Effector memory CD4-positive, alpha-beta T cell (primary cell): ENCODE measurements at places on chromosomes 1 and 21.

- DNase-seq, result no peak
These were observed 5.9 kb upstream of the KCNE2 start for GRCh38 chr21:34357889-34358288.

DNA sequence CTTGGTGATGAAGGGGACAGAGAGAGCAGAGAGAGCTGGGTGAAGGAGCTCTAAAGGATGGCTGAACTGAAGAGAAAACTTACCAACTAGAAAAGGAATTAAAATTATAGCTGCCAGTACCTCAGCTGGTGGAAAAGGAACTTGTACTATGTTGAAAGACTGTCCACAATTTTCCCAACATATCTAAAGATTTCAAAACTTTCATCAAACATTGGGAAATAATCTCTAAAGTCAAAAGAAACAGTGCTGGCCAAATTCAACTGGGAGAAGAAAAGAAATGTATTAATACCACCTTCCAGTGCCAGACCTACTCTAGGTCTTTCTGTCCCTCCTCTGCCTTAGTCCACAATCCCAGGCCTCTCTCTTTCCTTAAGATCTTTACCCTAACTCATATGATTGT lies 6.1 kb downstream of the SMG5 start:
- no peak for DNase-seq

DNA sequence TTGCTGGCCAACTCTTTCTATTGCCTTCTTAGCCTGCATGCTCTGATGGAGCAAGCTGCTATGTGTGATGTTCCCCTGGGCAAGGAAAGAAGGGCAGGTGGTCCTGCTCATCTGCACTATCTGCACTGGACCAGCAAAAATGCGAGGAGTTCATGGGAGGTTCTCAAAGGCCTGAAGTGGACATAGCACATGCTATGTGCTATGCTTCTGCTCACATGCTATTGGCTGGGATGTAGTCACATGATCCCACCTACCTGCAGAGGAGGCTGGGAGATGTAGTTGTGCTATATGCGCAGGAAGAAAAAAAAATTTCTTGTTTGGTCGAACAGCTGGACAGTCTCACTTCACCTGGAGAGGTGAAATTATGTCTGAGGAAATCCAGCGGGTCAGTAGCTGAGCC lies 587.7 kb downstream of the MATN1 start:
- no peak for DNase-seq

DNA sequence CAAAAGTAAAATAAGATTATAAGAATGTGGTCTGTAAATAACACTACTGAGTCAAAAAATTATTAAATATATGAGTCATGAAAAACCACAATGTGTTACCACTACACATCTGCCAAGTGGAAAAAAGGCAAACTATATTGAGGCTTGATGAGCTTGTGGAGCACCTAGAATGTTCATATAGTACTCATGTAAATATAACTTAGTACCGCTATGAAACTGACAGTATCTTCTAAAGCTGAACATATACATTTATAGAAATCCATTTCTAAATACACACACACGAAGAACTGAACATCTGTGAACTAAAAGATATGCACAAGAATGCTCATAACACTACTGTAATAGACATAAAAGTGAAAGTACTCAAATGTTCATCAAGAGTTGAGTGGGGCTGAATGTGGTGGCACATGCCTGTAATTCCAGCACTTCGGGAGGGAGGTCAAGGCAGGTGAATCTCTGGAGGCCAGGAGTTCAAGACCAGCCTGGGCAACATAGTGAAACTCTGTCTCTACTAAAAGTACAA lies 18.5 kb upstream of the GBP3 start:
- DNase-seq, result no peak

DNA sequence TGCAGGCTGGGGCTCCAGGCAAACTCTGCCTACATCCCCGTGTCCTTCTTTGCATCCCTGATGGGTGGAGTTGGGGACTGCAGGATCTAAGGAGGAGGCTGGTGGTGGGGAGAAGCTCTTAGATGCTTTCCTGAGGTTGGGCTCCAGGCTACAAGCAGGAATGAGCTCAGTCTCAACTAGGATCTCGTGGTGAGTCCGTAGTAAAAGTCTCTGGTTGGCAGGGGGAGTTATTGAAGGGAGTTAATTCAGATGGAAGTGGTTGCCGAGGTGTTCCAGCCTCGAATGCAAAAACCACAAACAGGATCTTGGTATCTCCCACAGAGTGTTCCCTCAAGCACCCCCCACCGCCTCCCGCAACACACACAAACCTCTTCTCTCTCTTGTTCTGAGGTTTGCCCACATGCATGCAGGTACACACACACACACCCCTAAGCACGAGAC lies 35.0 kb downstream of the TMCC2 start:
- no peak for DNase-seq

GRCh38 chr1:95657248-95657647 lies 423.2 kb downstream of the RWDD3 start:
- no peak for DNase-seq

- DNase-seq, result no peak
These were observed 216.1 kb downstream of the NPHP4 start for GRCh38 chr1:5776035-5776550.

GRCh38 chr1:89938171-89939055 lies 56.5 kb upstream of the ZNF326 start:
- no peak for DNase-seq

DNA sequence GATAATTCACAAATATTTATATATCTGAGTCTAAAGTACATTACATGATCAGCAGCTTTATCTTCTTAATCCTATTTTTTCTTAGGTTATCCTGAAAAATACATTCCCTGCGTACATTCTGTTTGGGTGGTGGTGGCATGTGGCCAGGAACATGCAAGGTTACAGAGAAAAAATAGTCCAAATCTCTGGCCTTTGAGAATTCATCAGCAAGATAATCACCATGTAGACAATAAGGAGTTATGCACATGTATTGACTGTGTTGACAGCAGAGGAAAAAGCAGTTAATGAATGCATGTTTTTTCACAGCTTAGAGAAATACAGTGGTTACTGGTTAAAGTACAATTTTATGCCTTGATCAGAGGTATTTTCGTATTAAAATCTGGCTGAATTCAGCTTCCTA lies 49.0 kb downstream of the ABCA4 start:
- DNase-seq, result no peak

DNA sequence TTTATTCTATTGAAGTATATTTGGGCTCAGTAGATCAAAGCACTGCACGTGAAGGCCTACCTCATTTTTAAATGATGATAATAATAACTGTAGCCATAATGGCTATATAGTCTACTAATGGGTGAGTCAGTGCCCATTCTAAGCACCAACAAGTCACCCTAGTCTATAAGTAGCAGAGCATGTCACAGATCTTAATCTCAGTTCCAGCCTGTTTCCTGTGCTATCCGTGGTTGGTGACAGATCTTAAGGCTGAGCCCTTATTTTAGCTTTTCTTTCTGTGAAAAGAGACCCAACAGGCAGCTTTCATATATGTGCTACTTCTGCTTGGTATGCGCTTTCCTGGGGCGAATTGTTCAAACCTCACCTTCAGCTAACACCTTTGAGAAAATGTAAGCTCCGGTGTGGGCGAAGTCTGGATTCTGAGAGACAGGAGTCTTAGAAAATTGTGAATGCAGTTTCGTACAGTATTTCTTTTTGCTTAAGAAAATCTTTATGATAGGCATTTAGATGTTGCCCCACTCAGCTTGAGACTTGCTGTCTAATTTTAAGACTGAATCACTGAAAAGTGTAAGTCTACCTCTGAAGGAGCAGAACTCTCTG lies 59.6 kb downstream of the FMN2 start:
- no peak for DNase-seq

GRCh38 chr1:40014812-40015594 lies 25.5 kb upstream of the CAP1 start:
- DNase-seq, result no peak

DNA sequence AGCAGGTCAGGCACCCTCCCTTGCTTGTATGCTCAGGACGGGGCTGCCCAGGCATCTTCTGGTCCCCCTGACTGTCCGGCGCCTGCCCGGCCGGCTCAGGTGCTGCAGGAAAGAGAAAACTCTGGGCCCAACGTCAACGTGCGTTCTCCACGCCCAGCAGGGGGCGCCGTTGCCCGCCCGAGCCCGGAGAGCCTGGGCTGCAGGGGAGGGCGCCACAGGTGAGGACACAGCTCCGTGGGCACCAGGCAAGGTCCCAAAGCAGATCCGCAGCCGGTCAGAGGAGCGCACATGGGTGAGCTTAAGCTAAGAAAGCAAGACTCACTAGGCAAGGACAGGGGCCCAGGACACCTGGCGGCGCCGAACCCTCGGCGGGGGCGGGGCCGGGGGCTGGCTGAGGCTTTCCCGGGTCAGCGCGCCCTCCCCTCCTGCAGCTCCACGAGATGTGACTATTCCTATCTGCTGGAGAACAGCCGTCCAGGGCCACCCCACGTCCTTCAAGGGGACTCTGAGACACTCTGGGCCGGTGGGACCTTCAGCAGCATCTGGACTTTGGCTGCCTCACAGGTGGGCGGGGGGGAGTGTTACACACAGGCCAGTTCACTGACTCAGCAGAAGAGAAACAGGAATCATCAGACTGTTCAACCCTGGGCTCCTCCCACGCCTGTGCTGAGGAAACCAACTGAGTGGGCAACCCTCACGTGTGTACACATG lies 29.3 kb downstream of the KRTAP10-1 start:
- DNase-seq, result peak; percentile 73

GRCh38 chr21:24829397-24829796 lies 777.9 kb downstream of the MRPL39 start:
- no peak for DNase-seq

- no peak for DNase-seq
These were observed 112.6 kb downstream of the PAX7 start for GRCh38 chr1:18743233-18743632.

DNA sequence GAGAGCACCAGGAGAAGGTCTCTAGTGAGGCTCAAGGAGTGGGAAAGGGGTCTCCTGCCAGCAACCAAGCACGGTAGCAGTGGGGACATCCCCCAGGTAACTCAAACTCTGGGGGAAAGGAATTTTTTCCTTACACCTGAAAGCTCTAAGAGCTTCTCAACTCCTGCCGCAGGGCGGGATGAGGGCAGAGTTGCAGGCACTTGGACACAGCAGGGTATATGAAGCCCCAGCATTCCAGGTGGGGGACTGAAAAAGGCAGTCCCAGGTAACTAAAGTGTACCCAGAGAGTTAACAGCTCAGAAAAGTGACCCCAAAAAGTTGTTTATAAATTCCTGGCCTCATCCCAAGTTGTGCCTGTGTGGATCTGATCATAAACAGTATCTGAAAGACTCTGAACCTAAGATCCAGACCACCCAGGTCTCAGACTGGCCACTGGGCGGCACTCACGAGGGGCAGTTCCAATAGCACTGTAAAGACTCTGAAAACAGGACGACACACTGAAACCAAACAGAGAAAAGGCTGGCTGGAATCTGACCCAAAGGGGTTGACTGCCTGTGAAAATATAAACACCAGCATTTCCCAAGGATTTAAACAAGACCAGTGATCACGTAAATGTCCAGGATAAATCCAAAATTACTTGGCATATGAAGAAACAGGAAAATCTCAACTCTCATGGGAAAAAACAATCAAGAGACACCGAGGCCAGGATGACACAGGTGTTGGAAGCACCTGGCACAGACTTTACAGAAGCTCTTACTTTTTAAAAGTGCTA lies 47.5 kb downstream of the HSF2BP start:
- no peak for DNase-seq
